ENCODE measurements at places on chromosomes 7 and 10. TPM values are rescaled to one million over a fixed set of nuclear protein-coding genes. Genes with fewer than 3 reads are reported as not detected.

Gene EBF3
- total RNA-seq, result not detected

Gene SLIT1
- total RNA-seq, result 0.11 TPM

Gene SPDYE2B
- not detected for total RNA-seq

Gene FANK1
- total RNA-seq, result 0.52 TPM

Gene TAS2R60
- 1.0 TPM for total RNA-seq

Gene PRSS37
- total RNA-seq, result not detected

Gene GNGT1
- not detected for total RNA-seq

Gene ITPRIP
- total RNA-seq, result 16.0 TPM

Gene KCNIP2
- 2.5 TPM for total RNA-seq

Gene PDGFA
- total RNA-seq, result 0.21 TPM

Gene NPFFR1
- total RNA-seq, result not detected

Gene RELN
- total RNA-seq, result not detected

Gene ABI1
- total RNA-seq, result 65.9 TPM

Gene ZNF3
- 42.7 TPM for total RNA-seq

Gene TBXAS1
- 1.6 TPM for total RNA-seq

Gene SPDYE9
- not detected for total RNA-seq

Gene HOXA13
- not detected for total RNA-seq

Gene OR2A5
- not detected for total RNA-seq

Gene GPR15LG
- total RNA-seq, result not detected

Gene PTF1A
- total RNA-seq, result not detected

Gene CCL26
- not detected for total RNA-seq

Gene SLC16A9
- total RNA-seq, result not detected

Gene UMAD1
- 20.1 TPM for total RNA-seq

Gene FAM237B
- not detected for total RNA-seq

Gene SUGCT
- 2.1 TPM for total RNA-seq

Data from naive thymus-derived CD8-positive, alpha-beta T cell (primary cell).